ENCODE measurements at places on chromosomes 4 and X. TPM values are rescaled to one million over a fixed set of nuclear protein-coding genes. Genes with fewer than 3 reads are reported as not detected.
A peak's percentile ranks its signal among the peaks of the same experiment; 100 is the strongest.

- no peak for DNase-seq
These were observed at the start of gene PNMA6F for GRCh38 chrX:153321381-153322124. Gene PNMA6F, minus strand, starts transcription at chrX:153321767. Its CDS starts 1,093 bp downstream, at chrX:153320674.

Gene DEFB131A
- total RNA-seq: not detected

DNA sequence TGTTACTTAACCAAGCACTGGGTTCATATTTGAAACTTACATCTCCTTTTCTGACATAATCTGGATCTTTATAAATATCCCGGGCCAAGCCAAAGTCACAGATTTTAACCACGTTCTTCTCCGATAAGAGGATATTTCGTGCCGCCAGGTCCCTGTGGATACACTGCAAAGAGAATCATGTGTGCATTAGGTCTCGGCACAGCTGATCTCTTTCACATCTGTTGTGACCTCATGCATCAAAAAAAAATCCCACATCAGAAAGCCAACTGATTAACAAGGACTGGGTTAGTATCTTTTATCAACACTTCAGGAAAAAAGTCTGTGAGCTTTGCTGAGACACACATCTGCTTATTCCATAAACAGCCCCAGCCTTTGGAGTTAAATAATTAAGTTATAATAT is 35.5 kb downstream of the KDR start:
- DNase-seq: no peak

GRCh38 chr4:161133586-161134276 is 1030.1 kb downstream of the FSTL5 start:
- no peak for DNase-seq

DNA sequence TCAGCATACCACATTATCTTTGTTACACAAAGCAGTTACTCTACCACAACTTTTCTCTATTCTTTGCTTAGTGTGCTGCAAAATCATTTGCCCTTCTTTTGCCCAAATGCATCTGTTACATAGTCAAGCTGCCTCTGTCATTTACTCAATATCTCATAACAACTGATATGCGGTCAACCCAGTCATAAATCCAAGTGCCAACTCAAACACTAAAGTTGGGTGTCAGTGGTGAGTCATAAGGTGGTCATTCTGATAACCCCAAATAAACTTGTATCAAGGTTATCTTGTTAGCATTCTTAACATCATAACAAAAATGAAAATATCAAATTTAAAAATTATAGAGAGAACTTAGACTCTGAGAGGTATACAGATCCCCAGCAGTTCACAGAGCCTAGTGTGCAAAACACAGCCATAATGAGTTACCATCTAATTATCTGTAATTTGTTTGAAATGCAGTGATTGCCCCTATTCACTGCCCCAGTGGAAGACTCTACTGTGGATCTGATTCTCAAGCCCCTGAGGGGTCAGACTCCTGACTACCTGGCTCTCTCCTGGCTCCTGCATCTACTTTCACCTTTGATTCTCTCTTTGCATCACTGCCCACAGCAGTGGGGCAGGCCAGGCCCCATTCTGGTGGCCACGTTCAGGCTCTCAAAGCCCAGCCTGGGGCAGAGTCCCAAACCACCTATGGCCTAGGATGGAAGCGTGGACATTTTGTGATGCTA is 29.2 kb downstream of the TBC1D9 start:
- no peak for DNase-seq

DNA sequence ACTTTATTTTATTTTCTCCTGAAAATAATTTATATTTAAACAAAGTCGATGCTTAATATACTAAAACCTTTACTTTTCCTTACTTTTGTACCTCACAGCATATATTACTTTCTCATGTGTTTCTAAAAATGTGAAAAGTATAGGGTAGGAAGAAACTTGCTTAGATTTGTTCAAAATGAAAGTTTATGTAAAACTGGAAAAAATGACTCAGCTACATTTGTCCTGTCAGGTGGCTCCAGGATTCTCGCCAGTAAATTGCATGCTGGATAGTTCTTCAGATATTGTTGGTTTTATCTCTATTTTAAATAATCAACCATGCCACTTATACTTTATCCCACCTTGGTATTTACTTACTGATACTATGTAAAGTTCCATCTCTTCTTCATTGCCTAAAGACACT is 159.2 kb upstream of the NDST4 start:
- DNase-seq: no peak

- no peak for DNase-seq
These were observed 49.7 kb upstream of the PRKX start for GRCh38 chrX:3763111-3763510.

Gene N4BP2
- total RNA-seq: 8.5 TPM

Gene FAM47E
- total RNA-seq: 6.1 TPM

GRCh38 chrX:115689931-115690330 is 129.0 kb downstream of the PLS3 start:
- DNase-seq: no peak

DNA sequence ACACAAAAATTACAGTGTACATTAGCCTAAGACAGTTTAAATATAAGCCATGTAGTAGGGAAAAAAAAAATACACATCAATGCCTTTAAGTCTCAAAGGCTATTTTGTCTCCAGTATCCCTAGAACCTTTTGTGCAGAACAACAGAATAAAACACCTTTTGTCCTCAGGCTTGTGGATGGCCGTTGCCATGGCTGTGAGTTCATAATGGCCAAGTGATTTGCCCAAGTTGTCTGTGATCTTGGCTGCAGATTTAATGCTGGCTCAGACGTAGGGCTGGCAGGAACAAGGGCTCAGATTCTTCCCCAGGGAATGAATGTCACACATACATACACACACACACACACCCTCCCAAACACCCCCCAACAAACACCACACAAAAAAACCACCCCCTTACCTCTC is 25.3 kb downstream of the GPM6B start:
- DNase-seq: no peak

DNA sequence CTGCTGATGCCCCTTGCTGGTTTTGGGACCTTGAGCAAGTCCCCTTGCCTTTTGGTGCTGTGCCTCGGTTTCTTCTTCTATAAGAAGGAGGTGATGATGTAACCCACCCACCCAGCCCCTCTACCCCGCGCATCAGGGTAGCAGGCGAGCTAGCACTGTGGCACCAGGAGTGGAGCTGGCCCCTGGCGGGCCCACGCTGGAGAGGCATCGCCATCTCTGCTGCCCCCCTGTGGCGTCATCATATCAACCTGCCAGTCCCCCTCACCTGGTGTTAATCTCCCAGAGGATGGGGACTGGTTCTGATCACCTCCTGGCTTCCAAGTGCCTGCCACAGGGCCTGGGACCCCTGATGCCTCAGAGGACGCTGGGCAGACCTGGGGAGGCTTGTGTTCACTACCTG is 6.3 kb upstream of the SORCS2 start:
- peak; percentile 15 for DNase-seq

Gene TLR10
- 0.21 TPM for total RNA-seq

Gene FAM9C
- 0.17 TPM for total RNA-seq

DNA sequence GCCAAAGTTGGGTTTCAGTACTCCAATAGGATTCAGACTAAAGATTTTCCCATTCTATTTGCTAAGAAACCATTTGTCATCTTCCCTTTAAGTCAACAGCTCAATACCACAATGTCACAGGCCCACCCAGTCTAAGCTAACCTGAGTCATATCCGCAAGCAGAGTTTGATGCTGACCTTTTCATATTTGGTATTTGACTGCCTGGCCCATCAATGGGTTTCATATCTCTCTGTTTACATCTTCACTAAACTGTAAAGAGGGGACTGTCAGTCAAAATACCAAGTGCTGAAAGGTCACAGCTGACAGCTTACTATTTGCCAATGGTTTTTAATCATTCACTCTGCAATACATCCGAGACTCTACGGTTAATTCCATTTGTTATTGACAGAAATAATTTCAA is 707.5 kb upstream of the ACTRT1 start:
- no peak for DNase-seq

DNA sequence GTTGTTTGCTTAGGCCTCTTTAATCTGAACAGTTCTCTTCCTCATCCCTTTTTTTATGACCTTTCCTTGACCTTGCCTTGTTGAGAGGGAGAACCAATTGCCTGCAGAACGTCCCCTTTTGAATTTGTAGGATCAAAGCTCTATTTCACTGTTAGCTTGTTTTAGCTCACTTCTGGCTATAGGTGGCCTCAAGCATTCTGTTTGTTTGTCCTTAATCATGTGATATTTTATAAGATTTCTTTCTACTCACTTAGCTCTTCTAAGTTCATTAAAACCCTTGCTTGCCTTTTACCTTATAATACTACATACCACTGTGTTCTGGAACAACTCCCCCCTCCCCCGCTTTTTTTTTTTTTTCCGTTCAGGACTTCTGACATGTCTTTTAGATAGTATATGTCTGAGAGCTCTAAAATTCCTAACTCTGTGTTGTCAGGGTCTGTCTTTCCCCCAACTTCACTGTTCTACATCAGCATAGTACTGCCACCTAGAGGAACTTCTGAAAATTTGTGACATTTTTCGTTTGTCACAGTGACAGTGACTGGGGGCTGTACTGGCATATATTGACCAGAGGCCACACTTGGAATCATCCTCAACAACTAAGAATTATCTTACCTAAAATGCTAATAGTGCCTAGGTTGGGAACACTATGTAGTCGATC is 128.5 kb downstream of the LARP7 start:
- no peak for DNase-seq

- no peak for DNase-seq
These were observed 8.4 kb upstream of the UBA1 start for GRCh38 chrX:47185241-47185640.

Gene RAB9B
- 1.3 TPM for total RNA-seq

- DNase-seq: no peak
These were observed 506.9 kb downstream of the MID1IP1 start for GRCh38 chrX:39308126-39308525.

GRCh38 chr4:185567381-185568376 is 32.4 kb upstream of the PDLIM3 start:
- peak; percentile 26 for DNase-seq

Gene SHISA3
- total RNA-seq: 1.9 TPM

GRCh38 chr4:110196206-110196870 is 2.1 kb downstream of the ELOVL6 start:
- peak; percentile 57 for DNase-seq

Gene SH3D19
- total RNA-seq: 119 TPM

GRCh38 chr4:183141997-183142396 is 42.9 kb downstream of the WWC2 start:
- DNase-seq: no peak

DNA sequence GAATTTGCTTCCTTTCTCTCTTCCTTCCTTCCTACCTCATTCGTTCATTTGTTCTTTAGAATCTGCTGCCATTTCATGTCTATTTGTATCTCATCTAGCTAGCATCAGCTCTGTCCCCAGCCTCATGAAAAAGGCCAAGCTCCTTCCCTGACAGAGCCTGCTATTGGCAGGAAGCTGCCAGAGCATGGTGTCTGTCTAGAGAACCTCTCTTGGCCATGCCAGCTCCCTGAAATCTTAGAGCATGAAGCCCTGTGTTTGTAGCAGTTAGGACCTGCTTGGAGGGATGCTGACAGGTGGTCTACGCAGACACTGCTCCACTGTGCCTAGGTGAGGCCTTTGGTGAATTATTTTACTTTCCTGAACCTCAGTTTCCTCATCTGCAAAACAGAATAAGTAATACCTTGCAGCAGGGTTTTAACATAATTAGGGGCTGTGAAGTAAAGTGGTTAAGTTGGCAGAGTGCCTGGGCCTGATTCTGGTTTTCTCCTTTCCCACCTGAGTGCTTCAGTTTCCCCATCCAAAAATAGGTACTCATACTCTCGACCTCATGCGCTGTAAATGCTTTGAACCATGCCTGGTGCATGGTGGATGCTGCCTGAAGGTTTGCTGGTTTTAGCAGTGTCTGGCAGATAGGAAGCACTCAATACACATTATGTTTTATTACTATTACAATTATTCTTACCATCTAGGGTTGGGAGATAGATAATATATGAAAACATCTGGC is 4.7 kb downstream of the PTTG2 start:
- DNase-seq: no peak

- DNase-seq: no peak
These were observed 332.0 kb downstream of the PCDH18 start for GRCh38 chr4:137200322-137200721.

DNA sequence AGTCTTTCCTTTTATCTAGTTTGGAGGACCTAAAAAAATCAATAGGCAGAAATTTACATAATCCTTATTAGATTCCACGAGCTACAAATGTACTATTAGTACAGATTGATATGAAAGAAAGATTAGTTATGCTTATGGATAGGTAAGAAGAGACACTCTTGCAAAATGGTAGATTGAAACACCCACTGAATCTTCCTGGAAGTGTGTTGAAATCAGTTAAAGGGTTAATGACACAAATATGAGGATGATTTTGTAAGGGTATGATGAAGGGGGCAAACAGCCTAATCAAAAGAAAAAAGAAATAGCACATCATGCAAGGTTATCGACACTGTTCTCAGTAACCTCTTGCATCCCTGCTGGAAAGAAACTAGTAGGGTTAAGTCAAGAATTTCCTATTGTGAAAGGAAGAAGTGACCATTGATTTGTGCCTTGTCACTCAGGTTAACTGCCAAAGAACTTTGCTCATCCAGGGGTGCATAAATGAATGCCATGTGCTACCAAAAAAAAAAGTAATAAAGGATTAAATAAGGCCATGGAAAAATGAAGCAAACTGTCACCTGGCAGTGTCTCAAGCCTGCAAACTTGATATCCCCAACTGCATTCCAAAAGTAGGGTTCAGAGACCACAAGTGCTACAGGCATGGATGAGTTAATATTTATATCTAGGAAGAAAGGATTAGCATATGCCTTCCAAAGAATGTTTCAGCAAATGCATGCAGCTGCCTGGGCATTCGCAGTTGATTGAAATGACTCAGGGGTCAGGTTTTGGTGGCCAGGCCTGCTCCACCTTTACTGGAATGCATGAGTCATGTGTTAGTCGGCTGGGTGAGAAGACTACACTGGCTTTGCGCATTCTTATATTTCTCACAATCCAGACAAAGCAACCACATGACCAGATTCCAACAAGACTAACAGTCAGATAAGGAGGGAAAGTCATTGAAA is 78.3 kb upstream of the ATXN3L start:
- DNase-seq: peak; percentile 39

DNA sequence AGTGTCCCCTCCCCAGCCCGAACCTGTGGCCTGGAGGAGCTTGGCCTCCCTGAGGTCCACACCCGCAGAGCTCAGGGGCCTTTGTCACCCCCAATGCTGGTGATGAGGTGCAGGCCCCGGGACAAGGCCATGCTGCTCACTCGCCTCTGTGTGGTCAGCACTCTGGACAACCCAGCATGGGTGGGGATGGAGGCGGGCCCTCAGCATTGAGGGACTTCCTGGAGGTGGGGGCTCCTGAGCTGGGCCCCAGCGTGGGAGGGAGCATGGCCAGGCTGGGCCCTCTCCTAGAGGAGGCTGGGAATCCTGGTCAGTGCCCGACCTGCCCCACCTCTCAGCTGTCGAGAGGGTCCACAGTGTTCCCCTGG is 30.6 kb downstream of the TACC3 start:
- no peak for DNase-seq

Gene RPGR
- total RNA-seq: 14.1 TPM

Data from left colon (tissue), 2 donors.